Activated B cell treated with CpG ODN at 0.5 μM for 24 hours (primary cell): ENCODE measurements at places on chromosomes 3 and 15. TPM values are rescaled to one million over a fixed set of nuclear protein-coding genes. Genes with fewer than 3 reads are reported as not detected.

GRCh38 chr3:46280105-46280797 is 38.0 kb downstream of the CCR3 start:
- peaks cover 23% of the 10 kb centered on the region for H3K4me1 ChIP-seq
- H3K27me3 ChIP-seq: no peaks in the 10 kb centered on the region
- no peaks in the 10 kb centered on the region for H3K36me3 ChIP-seq

The FBXO40 gene
- not detected in 2 replicates for total RNA-seq

GRCh38 chr3:21152555-21152954 is 598.5 kb downstream of the ZNF385D start:
- DNase-seq: no peak
- no peak overlapping the region for H3K27ac ChIP-seq
- H3K4me1 ChIP-seq: no peaks in the 10 kb centered on the region
- no peaks in the 10 kb centered on the region for H3K27me3 ChIP-seq
- H3K4me3 ChIP-seq: no peak overlapping the region

The CACNA1D gene
- total RNA-seq: 1.9 and 2.0 TPM in 2 replicates

DNA sequence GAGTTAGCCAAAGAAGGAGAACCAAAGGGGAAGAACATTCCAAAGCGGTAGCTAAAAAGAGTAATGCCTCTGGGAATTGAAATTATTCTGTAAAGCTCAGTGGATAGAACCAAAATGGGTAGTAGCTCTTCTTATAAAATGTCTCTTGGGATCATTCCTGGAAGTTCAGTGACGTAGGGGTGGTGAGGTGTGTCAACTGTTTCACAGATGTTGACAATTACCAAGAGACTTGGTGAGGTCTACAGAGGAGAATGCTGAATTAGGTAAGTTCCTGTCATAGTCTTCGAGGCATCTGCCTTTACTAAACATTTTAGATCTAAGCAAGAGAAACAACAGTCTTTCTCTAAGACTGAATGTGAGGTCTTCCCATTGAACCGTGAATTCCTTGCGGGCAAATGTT is 67.8 kb downstream of the TPRG1 start:
- no peak overlapping the region for H3K27ac ChIP-seq
- H3K4me3 ChIP-seq: no peak overlapping the region
- H3K27me3 ChIP-seq: no peaks in the 10 kb centered on the region
- peaks cover 2% of the 10 kb centered on the region for H3K4me1 ChIP-seq
- DNase-seq: no peak
- H3K36me3 ChIP-seq: no peaks in the 10 kb centered on the region

DNA sequence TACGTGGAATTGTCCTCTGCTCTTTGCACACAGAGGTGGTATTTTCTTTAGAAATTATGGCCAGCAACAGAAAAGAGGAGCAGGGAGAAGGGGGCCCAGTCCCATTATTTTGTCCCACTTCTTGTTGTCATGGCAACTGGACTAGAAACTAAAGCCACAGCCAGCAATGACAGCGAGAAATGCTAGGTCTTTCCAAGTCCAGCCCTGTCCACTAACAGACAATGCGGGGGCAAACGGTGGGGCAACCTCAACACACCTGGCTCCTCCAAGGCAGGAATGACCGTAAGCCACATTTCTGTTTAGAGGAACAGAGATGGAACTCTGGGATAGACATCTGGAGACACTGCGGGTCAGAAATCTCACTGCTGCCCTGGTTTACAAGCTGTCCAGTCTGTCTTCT is 107.3 kb downstream of the RFTN1 start:
- DNase-seq: no peak
- H3K4me3 ChIP-seq: no peak overlapping the region
- H3K4me1 ChIP-seq: peaks cover 45% of the 10 kb centered on the region
- no peak overlapping the region for H3K27ac ChIP-seq

DNA sequence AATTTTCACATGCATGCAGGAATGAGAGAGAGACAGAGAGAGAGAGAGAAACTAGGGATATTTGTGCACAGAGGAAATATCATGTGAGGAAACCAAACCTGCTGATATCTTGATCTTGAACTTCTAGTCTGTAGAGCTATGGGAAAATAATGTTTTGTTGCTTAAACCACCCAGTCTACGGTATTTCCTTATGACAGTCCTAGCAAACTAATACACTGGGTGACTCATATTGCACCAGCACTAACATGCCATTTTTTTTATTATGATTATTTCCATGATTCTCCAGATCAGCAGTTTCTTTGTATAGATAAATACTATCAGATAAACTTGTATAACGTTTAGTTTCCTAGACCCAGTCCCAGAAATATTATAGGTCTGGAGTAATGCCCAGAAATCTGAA is 1259.0 kb downstream of the ZPLD1 start:
- no peak overlapping the region for H3K4me3 ChIP-seq
- no peak overlapping the region for H3K27ac ChIP-seq

The TP63 gene
- total RNA-seq: 3.9 and 4.6 TPM in 2 replicates

GRCh38 chr3:120637851-120638559 is 41.9 kb downstream of the NDUFB4 start:
- H3K4me1 ChIP-seq: no peaks in the 10 kb centered on the region
- no peak for DNase-seq
- no peaks in the 10 kb centered on the region for H3K36me3 ChIP-seq
- H3K27ac ChIP-seq: no peak overlapping the region
- H3K4me3 ChIP-seq: no peak overlapping the region
- H3K27me3 ChIP-seq: peaks cover 1% of the 10 kb centered on the region

- no peaks in the 10 kb centered on the region for H3K36me3 ChIP-seq
- no peak for DNase-seq
- no peak overlapping the region for H3K27ac ChIP-seq
- H3K4me1 ChIP-seq: no peaks in the 10 kb centered on the region
- peaks cover 4% of the 10 kb centered on the region for H3K27me3 ChIP-seq
Measured at GRCh38 chr3:24062916-24063315, 117.8 kb downstream of the NR1D2 start.

The EDEM1 gene
- 171 and 185 TPM in 2 replicates for total RNA-seq
